ENCODE measurements at places on chromosomes 7 and 10.
A peak's percentile ranks its signal among the peaks of the same experiment; 100 is the strongest.

- DNase-seq: no peak
Observed at GRCh38 chr7:16652888-16653287, 6.9 kb downstream of the BZW2 start.

DNA sequence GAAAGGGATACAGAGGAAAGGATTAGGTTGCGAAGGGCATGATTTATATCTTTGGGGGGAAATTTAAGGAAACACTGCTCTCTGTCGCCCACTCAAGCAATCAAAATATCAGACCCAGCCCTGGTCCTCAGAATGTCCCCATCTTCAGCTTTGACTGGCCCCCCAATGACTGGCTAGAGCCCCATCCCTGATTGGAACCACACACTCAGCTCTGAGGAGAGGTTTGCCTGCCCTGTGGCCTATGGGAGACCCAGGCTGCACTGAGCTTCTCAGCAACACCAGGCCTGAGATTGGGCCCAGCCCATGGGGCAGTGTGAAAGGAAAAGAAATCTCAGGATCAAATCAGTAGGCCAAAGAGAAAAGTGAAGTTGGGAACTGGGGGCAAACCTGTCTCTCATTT is 69.5 kb downstream of the ADCYAP1R1 start:
- no peak for DNase-seq

- DNase-seq: no peak
Observed at GRCh38 chr10:80473692-80474596, 19.8 kb downstream of the TSPAN14 start.

DNA sequence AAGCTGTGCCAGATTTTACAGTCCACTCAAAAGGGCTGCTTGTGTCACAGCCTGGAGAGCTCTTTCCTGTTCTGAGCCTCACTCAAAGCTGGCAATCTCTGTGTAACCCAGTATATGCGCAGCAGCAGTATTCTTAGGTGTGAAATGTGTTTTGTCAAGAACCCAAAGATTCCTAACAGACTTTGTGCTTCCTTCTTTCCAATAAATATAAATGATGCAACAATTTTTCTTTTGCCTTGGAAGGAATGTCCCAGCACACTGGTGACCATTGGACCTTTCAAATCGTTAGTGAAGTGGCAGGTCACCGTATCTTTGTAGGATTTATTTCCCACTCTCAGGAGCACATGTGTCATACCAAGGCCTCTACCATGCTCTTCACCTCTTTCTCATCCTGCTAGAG is 5.6 kb upstream of the ZC3HAV1 start:
- no peak for DNase-seq

- no peak for DNase-seq
Observed at GRCh38 chr10:122974023-122974422, 6.2 kb upstream of the PSTK start.

DNA sequence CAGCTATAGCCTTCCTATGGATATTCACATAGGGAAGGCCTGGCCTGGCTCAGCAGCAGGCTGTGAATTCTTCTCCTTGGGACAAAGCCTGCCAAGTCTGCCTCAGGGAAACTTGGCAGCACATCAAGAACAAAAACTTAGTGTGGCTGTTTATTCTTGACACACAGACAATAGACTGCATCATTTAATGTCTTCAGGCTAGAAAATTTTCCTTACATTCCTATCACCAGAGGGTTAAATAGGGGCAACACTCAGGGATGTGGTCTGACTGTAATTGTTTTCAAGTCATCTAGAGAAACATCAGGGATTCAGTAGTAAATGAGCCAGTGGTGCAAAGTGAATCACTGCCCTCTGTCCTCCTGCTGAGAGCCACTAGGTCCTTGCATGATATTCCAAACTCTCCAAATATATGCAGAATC is 137.3 kb downstream of the SEMA3C start:
- DNase-seq: no peak

GRCh38 chr7:133910761-133911160 is 216.4 kb upstream of the LRGUK start:
- DNase-seq: no peak

DNA sequence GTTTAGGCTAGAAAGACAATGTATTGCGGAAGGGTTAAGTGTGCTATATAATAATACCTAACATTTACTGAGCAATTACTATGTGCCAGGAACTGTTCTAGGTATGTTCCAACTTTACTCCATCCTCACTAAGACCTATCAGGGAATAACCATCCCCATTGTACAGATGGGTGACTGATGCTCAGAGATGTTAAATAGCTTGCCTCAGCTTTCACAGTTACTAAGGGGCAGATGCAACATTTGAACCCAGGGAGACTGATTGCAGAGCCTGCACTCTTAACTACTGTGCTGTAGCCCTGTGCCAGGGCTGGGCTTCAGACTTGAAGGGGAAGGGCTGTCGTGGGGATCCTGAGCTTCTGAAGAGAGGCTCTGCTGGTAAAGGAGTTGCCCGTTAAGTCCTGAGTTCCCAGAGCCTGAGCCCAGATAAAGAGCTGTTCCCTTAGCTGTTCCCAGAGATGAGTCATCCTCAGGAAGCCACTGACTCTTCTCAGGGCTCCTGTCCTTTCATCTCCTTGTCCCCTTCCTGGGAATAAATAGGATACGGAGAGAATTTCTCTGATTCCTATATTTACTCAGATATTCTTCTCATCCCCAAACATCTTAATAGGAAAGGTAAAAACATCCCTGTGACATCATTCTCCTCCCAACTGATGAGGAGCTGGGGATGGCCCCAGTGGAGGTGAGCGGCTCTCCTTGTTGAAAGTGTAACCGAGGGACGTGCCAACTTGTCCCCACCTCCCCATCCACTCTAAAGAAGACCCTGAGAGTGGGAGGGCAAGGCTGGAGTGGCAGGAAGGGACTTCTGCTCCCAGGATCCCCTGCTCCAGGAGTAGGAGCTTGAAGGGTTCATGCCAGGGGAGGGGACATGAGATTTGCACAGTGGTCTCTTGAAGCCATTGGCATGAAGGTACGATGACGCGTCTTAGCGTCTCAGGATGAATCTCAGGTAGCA is 28.0 kb upstream of the HABP2 start:
- no peak for DNase-seq

DNA sequence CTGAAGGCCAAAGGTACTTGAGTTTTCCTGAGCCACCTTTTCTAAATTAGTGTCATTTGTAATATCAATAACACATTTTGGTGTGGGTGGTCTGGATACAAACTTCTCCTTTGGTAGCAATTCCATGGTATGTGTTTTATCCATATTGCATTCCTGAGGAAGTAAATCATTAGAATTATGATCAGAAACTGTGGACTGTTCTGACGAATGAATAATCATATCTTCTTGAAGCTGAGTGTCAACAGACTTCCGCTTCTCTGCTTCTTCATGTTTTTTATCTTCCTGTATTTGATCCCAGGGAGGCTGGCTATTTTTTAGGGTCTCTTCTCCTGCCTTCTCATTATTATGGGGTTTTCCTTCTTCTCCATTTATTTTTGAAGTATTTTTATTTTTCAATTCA is 81.4 kb downstream of the NRBF2 start:
- no peak for DNase-seq

DNA sequence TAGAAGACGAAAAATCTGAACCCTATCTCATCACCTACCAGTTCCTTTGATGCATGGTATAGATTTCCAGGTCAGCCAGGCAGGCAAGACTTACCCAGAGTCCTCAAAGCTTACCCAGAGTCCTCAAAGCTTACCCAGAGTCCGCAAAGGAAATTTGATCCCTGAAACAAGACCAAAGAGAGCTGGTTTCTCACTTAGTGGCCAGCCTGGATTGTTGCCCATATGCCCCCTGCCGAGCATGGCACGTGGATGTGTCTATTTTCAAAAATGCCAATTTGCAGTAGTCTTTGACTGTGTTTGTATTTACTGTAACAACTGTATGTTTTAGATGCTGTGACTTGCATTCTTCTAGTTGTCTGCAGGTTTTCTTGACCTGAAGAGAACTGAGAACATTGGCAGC is 120.2 kb upstream of the STARD3NL start:
- DNase-seq: no peak

DNA sequence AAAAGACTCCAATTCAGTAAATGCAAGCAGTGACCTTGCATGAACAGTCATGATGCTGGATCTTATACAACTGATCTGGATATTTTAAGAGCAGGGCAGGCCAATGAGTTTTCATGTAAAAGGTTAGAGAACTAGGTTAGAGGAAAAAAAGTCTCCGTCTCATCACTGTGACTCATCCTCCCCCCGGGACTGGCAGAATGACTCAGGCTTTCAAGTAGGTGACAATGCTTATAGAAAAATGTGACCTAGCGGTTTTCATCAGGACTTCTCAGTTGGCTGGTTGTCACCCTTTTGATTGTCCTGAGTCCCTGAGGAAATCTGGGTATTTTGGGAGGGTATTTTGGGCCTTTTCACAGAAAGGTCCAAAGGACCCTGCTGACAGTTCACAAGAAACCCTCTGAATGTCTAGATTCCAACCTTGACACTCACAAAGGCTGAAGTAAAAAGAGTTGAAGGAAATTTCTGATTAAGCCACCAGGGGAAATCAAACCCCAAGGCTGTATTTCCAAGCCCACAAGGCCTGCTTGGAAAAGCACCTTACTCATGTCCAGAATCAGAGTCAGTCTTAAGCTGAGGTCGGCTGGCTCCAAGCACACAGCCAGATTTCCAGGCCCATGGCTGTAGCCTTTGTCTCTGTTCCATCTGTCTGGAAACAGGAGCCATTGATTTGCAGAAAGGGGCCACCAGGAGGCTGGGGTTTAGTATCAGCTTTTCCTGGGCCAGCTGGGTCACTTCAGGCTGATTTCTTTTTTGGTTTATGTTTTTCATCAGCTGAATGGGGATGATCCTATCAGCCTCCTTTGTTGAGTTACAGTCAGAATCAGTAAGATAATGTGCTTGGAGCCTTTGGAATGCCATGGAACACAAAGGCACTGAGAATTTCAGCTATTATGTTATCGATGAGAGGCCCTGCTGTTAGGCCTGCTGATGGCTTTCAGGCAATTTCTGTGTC is 226.4 kb upstream of the HABP2 start:
- DNase-seq: peak; percentile 77

DNA sequence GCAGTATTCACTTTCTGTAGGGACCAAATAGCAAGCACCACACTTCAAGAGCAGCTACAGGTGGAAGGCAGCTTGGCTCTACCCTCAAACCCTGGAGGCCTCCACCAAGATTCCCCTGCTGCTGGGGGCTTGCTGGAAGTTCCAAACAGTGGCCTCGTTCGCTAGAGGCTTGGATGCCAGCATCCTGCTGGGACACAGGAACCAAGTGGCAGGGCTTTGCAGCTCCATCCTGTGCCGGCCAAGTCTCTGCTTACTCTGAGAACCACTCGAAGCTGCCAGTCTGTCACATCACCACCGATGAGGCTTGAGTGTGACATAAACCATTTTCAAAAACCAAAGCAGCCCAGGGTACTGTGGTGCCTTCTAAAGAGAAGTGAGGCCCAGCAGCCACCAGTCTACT is 69.2 kb upstream of the UNC5B start:
- no peak for DNase-seq

- DNase-seq: no peak
Observed at GRCh38 chr10:124059551-124059950, 33.8 kb downstream of the CHST15 start.

- no peak for DNase-seq
Observed at GRCh38 chr10:113950268-113950667, 93.4 kb upstream of the ADRB1 start.

DNA sequence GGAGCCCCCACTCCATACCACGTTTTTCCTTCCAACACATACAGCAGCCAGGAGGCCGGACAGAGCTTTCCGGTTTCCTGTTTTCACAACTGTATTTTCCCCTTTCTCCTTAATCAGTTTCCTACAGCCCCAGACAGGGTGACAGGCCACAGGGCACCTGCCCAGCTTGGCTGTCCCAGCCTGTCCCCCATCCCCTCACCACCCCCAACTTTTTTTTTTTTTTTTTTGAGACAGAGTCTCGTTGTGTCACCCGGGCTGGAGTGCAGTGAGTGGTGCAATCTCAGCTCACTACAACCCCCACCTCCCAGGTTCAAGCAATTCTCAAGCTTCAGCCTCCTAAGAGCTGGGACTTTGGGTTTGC is 10.3 kb upstream of the HSPB1 start:
- DNase-seq: no peak

GRCh38 chr10:75712242-75712880 is 280.9 kb downstream of the LRMDA start:
- no peak for DNase-seq

DNA sequence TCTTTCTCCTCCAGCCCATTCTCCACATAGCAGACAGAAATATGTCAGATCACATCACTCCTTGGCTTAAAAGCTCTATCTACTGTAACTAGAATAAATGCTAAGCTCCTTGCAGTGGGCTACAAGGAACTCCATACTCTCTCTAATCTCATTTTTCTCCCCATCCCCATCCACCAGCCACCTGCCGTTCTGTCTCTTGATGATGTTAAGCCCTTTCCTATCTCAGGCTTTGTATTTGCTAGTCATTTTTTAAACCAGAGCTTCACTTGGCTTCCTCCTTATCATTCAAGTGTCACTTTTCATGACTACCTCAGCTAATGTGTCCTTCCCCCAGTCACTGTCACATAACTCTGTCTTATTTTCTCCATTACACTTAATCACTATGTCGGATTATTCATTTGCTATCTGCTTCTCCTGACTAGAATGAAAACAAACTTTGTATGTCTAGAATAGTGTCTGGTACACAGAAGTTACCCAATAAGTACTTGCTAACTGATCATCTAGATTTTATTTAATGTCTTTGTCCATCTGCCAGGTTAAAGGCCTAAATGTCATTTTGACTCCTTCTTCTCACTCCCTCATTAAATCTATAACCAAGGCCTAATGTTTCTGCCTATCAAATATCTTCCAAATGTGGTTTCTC is 87.2 kb upstream of the RPA3 start:
- no peak for DNase-seq

- DNase-seq: no peak
Observed at GRCh38 chr10:113084031-113084430, 134.0 kb downstream of the TCF7L2 start.

DNA sequence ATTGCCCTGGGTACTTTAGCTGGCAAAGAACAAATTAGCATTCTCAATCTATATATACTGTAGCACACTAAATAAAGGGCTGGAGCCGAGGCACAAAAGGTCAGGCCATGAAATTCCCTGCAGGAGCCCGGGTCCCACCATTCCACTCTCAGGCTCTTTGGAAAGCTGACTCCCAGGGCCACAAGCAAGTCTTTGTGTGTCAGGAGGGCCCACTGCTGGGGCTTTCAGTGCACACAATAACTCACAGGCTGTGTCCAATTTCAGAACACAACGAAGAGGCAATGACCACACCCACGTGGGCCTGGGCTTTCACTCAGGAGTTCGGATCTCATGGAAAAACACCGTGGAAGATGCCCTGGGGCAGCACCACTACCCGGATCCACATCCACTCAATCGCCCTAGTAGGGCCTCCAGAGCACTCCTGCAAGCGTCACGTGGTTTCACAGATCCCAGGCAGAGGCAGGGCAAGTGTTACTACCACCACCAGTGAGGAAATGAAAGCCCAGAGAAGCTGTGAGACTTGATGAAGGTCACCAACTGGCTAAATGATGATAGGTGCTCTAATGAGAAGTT is 60.3 kb downstream of the COBL start:
- no peak for DNase-seq

All from activated CD4-positive, alpha-beta T cell treated with anti-CD3 and anti-CD28 coated beads, Interleukin-2, amount 50 U/mL, for 16 hours (primary cell).